Activated T-cell treated with anti-CD3 and anti-CD28 coated beads, Interleukin-2, amount 50 U/mL, for 72 hours (primary cell): ENCODE measurements at places on chromosomes 3 and 15.

GRCh38 chr3:23743141-23743784 is 62.5 kb upstream of the UBE2E1 start:
- H3K36me3 ChIP-seq: no peaks in the 10 kb centered on the region
- DNase-seq: no peak
- no peak overlapping the region for H3K4me3 ChIP-seq
- H3K27me3 ChIP-seq: peaks cover 29% of the 10 kb centered on the region

DNA sequence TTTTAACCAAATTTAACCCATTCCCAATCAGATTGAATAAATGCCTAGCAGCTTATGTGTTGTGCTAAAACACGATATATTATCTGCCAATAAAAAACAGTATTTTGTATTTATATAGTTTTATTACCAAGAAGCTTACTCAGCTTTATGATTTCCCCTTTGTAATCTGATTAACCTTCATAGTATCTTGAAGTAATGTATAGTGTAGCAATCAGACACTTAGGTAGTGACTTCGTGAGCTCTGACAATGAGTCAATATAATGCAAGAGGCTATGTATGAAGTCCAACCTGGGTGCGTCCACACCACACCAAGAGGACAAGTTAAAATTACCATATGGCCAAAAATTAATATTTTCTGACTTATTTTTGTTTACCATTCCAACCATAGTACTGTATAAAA is 2.1 kb upstream of the CNBP start:
- H3K36me3 ChIP-seq: peaks cover 7% of the 10 kb centered on the region
- H3K27me3 ChIP-seq: no peaks in the 10 kb centered on the region
- peak overlapping the region; percentile 31 for H3K4me3 ChIP-seq
- peaks cover 44% of the 10 kb centered on the region for H3K4me1 ChIP-seq

- no peak for DNase-seq
- H3K27ac ChIP-seq: no peak overlapping the region
- H3K27me3 ChIP-seq: peaks cover 6% of the 10 kb centered on the region
- H3K4me1 ChIP-seq: peaks cover 6% of the 10 kb centered on the region
- peak overlapping the region; percentile 15 for H3K4me3 ChIP-seq
These were observed 150.7 kb downstream of the OPA1 start for GRCh38 chr3:193743702-193744047.

DNA sequence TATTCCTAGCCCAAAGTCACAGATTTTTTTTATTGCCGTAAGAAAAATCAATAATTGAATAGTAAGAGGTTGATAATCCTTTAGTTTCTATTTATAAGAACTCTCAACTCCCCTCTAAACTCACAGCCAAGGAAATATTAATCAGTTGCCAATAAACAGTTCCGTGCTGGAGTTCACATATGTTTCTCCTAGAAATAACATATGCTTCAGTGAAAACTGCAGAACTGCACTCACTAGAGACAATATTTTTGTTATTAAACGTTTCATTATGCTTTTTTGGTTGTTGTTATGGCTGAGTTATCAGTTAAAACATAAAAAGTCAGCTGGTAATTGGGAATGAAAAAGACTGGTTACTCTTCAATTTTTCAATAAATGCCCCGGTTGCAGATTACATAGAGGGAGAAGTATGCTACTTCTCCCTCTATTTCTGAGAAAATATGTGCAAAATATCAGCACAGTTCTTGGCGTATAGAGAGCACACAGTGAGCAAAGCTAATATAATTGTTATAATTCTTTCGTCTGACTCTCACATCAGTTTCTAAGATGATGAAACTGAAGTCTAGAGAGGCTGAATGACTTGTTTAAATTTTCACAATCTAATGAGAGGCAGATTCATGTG is 781.2 kb upstream of the GRM7 start:
- no peak overlapping the region for H3K27ac ChIP-seq
- no peaks in the 10 kb centered on the region for H3K36me3 ChIP-seq
- DNase-seq: no peak
- no peaks in the 10 kb centered on the region for H3K27me3 ChIP-seq
- no peaks in the 10 kb centered on the region for H3K4me1 ChIP-seq

GRCh38 chr15:95032156-95032555 is 800.8 kb downstream of the MCTP2 start:
- H3K4me3 ChIP-seq: no peak overlapping the region
- no peak for DNase-seq
- H3K4me1 ChIP-seq: no peaks in the 10 kb centered on the region
- H3K27me3 ChIP-seq: no peaks in the 10 kb centered on the region
- H3K27ac ChIP-seq: no peak overlapping the region

GRCh38 chr3:87320756-87321626 is 44.6 kb upstream of the POU1F1 start:
- no peak overlapping the region for H3K4me3 ChIP-seq
- H3K4me1 ChIP-seq: no peaks in the 10 kb centered on the region
- H3K27me3 ChIP-seq: peaks cover 39% of the 10 kb centered on the region
- H3K27ac ChIP-seq: no peak overlapping the region
- no peak for DNase-seq

GRCh38 chr3:71442652-71443042 is 140.9 kb downstream of the FOXP1 start:
- peak overlapping the region; percentile 58 for H3K27ac ChIP-seq
- peak overlapping the region; percentile 71 for H3K4me3 ChIP-seq
- H3K36me3 ChIP-seq: peaks cover 3% of the 10 kb centered on the region
- no peaks in the 10 kb centered on the region for H3K27me3 ChIP-seq
- DNase-seq: no peak

DNA sequence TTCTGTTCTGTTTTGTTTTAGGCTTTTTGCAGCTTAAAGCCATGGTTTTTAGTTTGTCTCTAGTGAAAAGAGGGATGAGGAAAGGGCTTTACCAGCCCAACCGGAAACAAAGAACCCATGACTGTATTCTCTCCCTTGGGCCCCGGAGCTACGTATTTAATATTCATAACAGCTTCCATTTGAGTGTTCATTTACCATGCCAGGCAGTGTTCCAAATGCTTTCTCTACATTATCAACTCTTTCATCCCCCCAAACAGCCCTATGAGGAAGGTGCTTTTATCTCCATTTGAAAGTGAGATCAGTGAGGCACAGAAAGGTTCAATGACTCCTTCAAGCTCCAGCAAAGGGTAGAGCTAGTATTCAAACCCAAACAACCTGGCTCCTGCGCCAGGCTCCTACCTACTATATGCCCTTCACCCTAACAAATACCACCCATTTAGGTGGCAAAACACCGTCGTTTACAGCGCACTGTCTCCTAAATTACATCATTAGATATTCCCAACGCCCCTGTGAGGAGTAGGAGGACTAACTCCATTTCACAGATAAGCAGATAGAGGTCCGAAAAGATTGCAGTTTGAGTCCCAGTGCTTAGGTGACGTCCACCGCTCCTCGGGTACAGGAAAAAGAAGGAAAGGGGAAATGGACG is 27.9 kb downstream of the GTPBP8 start:
- peak overlapping the region; percentile 98 for H3K4me3 ChIP-seq
- no peaks in the 10 kb centered on the region for H3K27me3 ChIP-seq
- H3K27ac ChIP-seq: peak overlapping the region; percentile 98
- DNase-seq: no peak

- H3K36me3 ChIP-seq: peaks cover 2% of the 10 kb centered on the region
- H3K4me3 ChIP-seq: no peak overlapping the region
- no peaks in the 10 kb centered on the region for H3K4me1 ChIP-seq
- no peak for DNase-seq
- H3K27me3 ChIP-seq: no peaks in the 10 kb centered on the region
- H3K27ac ChIP-seq: no peak overlapping the region
These were observed 37.0 kb upstream of the GCSAM start for GRCh38 chr3:112170046-112170445.
